ENCODE measurements at places on chromosomes 3 and 15. TPM values are rescaled to one million over a fixed set of nuclear protein-coding genes. Genes with fewer than 3 reads are reported as not detected.

The UBA5 gene
- polyA plus RNA-seq, result 27.6 TPM

The ECE2 gene
- polyA plus RNA-seq, result not detected

The LIPH gene
- polyA plus RNA-seq, result 12.1 TPM

The RTP1 gene
- not detected for polyA plus RNA-seq

The LRRC3B gene
- polyA plus RNA-seq, result 1.1 TPM

The MEGF11 gene
- 0.04 TPM for polyA plus RNA-seq

The SAMMSON gene
- 0.23 TPM for polyA plus RNA-seq

The GOLGA8J gene
- not detected for polyA plus RNA-seq

The MUSTN1 gene
- polyA plus RNA-seq, result 30.0 TPM

The MIX23 gene
- polyA plus RNA-seq, result 13.5 TPM

The CLEC3B gene
- polyA plus RNA-seq, result 63.5 TPM

The SLC27A2 gene
- polyA plus RNA-seq, result 0.10 TPM

The SLC28A2 gene
- not detected for polyA plus RNA-seq

The FBXO45 gene
- 7.3 TPM for polyA plus RNA-seq

The MAPKBP1 gene
- 10.6 TPM for polyA plus RNA-seq

The SOX2 gene
- polyA plus RNA-seq, result 0.24 TPM

The TRPM1 gene
- polyA plus RNA-seq, result not detected

The GOLGA6L10 gene
- 2.1 TPM for polyA plus RNA-seq

The LCTL gene
- polyA plus RNA-seq, result 0.23 TPM

The DUOX1 gene
- 0.87 TPM for polyA plus RNA-seq

The SRGAP3 gene
- 6.2 TPM for polyA plus RNA-seq

The P4HTM gene
- 33.5 TPM for polyA plus RNA-seq

The PLD1 gene
- 52.1 TPM for polyA plus RNA-seq

The IL17RD gene
- polyA plus RNA-seq, result 10.7 TPM

The PGBD4 gene
- 1.0 TPM for polyA plus RNA-seq

The GOLGA8K gene
- 0.12 TPM for polyA plus RNA-seq

The ACTL6A gene
- polyA plus RNA-seq, result 35.7 TPM

The MUC20 gene
- polyA plus RNA-seq, result 1.5 TPM

The ACTC1 gene
- 22.6 TPM for polyA plus RNA-seq

The CCDC191 gene
- polyA plus RNA-seq, result 3.1 TPM

The FILIP1L gene
- 139 TPM for polyA plus RNA-seq

The KBTBD13 gene
- polyA plus RNA-seq, result 0.07 TPM

The ROPN1 gene
- not detected for polyA plus RNA-seq

The C2CD4A gene
- polyA plus RNA-seq, result 0.02 TPM

The ALDH1L1 gene
- 45.1 TPM for polyA plus RNA-seq

The PLAAT1 gene
- 0.18 TPM for polyA plus RNA-seq

The FEZF2 gene
- polyA plus RNA-seq, result 0.29 TPM

All from ovary (tissue), 10 donors.